Spinal cord (tissue), 10 donors: ENCODE measurements at places on chromosomes 2 and 18. TPM values are rescaled to one million over a fixed set of nuclear protein-coding genes. Genes with fewer than 3 reads are reported as not detected.

DNA sequence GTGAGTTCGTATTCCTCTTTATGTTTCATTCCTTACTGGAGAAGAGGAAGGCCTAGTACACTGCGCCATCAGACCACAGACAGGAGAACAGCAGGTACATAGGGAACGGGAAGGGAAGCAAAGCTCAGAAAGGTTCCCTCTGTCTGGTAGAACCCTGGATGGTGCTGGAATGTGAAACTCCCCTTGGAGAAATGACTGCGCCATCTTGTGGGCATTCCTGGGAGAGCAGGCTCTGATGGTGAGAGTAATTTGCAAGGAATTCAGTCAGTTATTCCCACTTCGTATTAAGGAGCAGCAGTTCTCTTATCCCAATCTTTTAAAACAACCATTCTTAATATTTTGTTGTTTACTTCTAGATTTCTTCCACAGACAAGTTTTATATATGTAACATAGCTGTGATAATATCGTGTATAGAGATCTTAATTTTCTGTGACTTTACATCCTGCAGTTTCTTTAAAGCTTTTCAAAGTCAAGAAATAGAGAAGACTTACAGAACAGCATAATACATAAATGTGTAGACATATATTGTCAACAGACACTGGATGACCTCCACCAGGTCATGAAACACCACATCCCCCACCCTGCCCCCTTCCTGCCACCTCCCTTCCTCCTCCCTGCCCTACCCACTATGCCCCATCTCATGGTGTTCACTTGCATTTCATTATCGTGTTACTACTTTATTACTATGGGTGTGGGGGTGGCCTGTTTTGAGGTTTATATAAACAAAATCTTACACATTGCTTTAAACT is 83.9 kb downstream of the ARHGEF4 start:
- DNase-seq, result peak; percentile 74

GRCh38 chr2:159077869-159078268 is 109.4 kb downstream of the TANC1 start:
- no peak for DNase-seq

DNA sequence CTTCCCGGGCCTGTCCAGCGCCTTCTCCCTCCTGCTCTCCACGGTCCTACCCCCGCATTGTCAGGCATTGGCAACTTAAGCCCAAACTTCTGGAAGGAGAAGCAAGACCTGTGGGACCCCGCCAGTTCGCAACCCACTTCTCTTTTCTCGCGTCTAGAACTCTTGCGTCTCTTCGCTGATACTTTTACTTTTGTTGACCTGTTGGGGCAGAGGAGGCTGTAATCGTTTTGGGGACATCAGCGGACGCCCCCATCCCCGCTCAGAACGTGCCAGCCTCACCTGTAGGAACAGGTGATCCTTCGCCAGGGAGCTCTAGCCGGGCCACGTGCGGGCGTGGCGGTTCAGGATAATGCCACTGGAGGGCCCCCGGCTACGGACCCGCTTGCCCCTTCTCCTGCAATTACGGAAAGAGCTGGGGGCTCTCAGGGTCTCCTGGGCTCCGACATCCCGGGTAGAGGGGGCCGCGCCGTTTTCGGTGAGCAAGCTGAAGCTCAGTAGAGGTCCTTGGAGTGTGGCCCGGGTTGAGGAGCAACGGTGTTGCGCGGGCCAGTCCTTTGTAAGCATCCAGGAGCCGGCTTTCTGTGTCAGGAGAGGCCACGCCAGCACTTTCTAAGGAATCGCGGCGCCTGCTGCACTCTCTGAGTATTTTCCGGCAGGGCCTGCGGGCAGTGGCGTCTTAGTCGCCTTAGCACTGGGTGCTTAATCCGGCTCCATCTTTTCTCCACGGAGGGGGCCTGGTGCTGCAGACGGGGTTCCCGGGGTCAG is 1.6 kb downstream of the MTCL1 start:
- DNase-seq, result no peak

DNA sequence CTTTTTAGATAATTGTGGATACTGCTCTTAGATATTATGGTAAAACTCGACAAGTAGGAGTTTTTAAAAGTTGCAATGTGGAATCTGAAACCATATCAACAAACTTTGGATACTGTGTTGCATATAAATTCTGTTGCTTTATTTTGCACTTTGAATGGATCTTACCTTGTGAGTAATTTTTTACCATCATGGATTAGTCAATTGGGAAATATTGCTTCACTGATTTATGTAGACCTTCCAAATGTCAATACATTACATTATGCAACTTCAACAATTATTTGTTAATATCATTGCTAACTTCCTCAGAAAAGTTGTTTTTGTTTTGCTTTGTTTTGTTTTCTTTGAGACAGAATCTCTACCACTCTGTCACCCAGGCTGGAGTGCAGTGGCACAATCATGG is 102.0 kb upstream of the SLC38A11 start:
- DNase-seq, result no peak

DNA sequence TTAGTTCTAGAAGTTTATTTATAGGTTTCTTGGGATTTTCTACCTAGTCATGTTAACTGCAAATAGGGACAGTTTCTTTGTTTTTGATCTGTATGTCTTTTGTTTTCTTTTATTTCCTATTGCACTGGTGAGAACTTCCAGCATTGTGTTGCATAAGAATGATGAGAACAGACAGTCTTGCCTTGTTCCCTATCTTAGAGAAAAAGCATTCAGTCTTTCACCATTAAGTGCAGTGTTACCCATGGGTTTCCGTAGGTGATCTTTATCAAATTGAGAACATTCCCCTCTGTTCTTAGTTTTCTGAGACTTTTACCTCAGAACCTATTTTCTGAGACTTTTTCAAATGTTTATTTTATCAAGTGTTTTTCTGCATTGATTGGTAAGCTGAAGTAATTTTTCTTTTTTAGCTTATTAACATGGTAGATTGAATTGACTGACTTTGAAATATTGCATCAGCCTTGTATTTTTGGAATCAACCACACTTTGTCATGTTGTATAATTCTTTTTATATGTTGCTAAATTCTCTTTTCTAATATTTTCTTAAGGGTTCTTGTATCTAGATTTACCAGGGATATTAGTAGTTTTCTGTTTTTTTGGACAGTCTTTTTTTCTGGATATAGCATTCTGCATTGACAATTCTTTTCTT is 17.2 kb downstream of the MFSD6 start:
- DNase-seq, result no peak

GRCh38 chr2:165681841-165682240 is 112.2 kb downstream of the GALNT3 start:
- peak; percentile 75 for DNase-seq

Gene HK2
- total RNA-seq, result 10.8 TPM

Gene GAREM1
- 12.3 TPM for total RNA-seq

Gene SAG
- total RNA-seq, result 0.69 TPM

Gene SPATS2L
- 75.3 TPM for total RNA-seq

Gene CHRNG
- total RNA-seq, result 0.06 TPM

Gene LRRC30
- not detected for total RNA-seq

Gene SUCLG1
- total RNA-seq, result 81.6 TPM

Gene ALLC
- 8.2 TPM for total RNA-seq
